ENCODE measurements at places on chromosomes 5 and 9. TPM values are rescaled to one million over a fixed set of nuclear protein-coding genes. Genes with fewer than 3 reads are reported as not detected.

FCN1 gene
- total RNA-seq = not detected

ANKRD18B gene
- total RNA-seq = 6.7 TPM

GEMIN5 gene
- 25.6 TPM for total RNA-seq

TXNDC8 gene
- not detected for total RNA-seq

LAMC3 gene
- total RNA-seq = 16.7 TPM

GRAMD2B gene
- total RNA-seq = 14.0 TPM

PAX5 gene
- total RNA-seq = 0.14 TPM

FANCG gene
- 112 TPM for total RNA-seq

TRUB2 gene
- total RNA-seq = 16.5 TPM

S100Z gene
- total RNA-seq = 18.3 TPM

IL3 gene
- not detected for total RNA-seq

ZMAT2 gene
- total RNA-seq = 62.5 TPM

PTGES gene
- total RNA-seq = 0.19 TPM

SLCO4C1 gene
- 2.2 TPM for total RNA-seq

DNA sequence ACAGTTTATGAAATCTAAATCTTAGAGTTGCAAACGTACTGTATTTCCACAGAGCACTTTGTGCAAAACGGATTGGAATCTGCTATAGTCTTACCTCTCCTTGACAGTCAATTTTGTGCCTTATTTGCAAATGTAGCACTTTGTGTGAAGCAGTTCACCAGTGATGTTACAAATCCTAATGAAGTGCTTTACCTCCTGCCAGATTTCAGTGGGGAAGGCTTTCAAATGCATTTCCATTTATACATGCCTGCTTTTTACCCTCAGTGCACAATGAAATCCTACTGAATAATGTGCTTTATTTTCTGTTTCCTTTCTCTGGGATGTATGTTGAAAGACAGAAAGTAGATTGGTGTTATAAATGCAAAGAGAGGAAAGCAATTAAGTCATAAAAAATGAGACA lies 2141.6 kb upstream of the C9orf72 start:
- no peak overlapping the region for H3K4me3 ChIP-seq
- no peaks in the 10 kb centered on the region for H3K36me3 ChIP-seq
- no peaks in the 10 kb centered on the region for H3K4me1 ChIP-seq
- DNase-seq = no peak
- H3K27me3 ChIP-seq = no peaks in the 10 kb centered on the region

GRCh38 chr5:56951126-56951945 lies 587 bp downstream of the MIER3 start:
- H3K4me1 ChIP-seq = peaks cover 6% of the 10 kb centered on the region
- DNase-seq = peak; percentile 86
- H3K27me3 ChIP-seq = peaks cover 31% of the 10 kb centered on the region
- H3K36me3 ChIP-seq = peaks cover 39% of the 10 kb centered on the region

DNA sequence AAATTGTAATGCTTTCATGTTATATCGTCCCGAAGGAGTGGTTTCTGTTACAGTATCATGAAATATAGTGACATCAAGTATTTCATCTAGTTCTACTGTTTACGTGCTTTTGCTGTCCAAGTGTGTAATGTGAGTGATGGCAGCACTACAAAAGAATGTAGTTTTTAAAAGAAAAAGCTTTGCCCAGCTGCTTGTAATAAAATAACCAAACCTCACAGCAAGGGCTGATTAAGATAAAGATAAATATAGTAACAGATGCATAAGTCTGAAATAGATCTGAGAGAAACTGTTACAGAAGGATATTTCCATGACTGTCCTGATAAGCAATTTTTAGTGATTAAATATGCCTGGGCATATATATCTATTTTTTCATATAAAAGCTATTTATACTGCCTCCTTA lies 106.4 kb downstream of the AUH start:
- no peaks in the 10 kb centered on the region for H3K36me3 ChIP-seq
- no peak overlapping the region for H3K4me3 ChIP-seq
- no peak overlapping the region for H3K27ac ChIP-seq
- DNase-seq = no peak
- H3K4me1 ChIP-seq = no peaks in the 10 kb centered on the region
- H3K27me3 ChIP-seq = peaks cover 27% of the 10 kb centered on the region

DNA sequence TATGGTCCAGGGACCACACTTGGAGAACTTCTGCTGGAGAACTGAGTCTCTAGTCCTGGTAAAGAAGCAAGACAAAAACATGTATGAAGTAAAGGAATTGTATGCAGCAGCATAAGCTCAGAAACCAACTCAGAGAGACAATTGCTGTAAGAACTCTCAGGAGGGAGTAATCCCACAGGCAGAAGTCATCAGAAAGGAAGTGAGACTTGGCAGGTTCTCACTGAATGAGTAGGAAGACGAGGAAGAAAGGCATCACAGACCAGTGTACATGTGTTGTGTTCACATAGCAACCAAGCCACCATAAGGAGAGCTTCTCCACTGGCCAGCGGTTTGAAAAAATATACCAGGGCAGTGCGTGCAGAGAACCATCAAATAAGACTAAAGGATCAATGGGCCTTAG lies 57.9 kb upstream of the FST start:
- no peak overlapping the region for H3K4me3 ChIP-seq
- no peak for DNase-seq
- no peaks in the 10 kb centered on the region for H3K27me3 ChIP-seq

GRCh38 chr5:65332591-65332990 lies 149.1 kb downstream of the ADAMTS6 start:
- no peaks in the 10 kb centered on the region for H3K4me1 ChIP-seq
- DNase-seq = no peak
- H3K27ac ChIP-seq = no peak overlapping the region

DNA sequence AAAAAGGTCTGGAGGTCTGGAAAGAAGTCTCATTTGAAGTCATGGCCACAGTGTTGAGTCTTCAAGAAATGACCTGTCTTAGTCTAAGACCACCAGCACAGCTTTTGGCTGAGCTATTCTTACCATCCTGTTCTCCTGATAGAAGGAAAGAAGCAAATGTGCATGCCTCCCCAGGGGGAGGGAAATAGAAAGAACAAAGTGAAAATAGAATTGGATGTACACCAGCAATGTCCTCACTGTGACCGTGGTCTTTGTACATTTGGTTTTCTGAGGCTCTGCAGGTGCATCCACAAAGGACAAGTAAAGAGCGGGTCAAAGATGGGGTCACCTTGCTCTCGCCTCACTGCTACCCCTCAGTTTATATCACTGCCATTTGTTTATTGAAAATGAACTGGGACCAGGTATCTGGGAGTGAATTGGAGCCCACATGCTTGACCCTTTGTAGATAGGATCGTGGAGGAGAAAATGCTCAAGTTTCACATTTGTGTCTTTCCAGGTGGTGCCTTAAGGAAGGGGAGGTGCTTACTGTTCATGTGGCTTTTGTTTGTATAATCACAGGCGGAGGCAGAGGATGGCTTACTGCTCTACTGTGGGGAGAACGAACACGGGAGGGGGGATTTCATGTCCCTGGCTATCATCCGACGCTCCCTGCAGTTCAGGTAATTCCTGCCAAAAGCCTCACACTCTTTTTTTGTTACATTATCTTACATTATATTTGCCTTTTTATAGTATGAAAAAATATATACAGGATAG lies 147.8 kb downstream of the LIFR start:
- H3K4me3 ChIP-seq = no peak overlapping the region
- H3K36me3 ChIP-seq = no peaks in the 10 kb centered on the region

DNA sequence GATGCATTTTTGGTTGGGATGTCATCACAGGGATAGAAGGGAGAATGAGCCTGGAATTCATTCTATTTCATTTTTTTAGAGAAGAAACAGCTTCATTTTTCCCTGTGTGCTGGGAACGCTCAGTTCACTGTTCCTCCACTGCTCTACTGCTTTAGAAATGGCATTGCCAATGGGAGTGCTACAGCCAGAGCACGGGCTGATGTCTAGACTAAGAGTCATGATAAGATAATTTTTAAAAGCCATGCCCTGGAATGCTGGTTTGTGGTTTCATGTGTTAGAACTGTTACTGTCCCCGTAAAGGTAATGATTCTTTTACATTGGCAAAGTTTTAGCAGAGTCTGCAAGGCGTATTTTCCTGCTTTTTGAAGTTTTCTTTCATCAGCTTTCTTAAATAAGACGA lies 119.6 kb downstream of the SEMA6A start:
- no peaks in the 10 kb centered on the region for H3K27me3 ChIP-seq
- no peak for DNase-seq
- H3K36me3 ChIP-seq = peaks cover 4% of the 10 kb centered on the region
- no peak overlapping the region for H3K4me3 ChIP-seq
- H3K4me1 ChIP-seq = peaks cover 12% of the 10 kb centered on the region

DNA sequence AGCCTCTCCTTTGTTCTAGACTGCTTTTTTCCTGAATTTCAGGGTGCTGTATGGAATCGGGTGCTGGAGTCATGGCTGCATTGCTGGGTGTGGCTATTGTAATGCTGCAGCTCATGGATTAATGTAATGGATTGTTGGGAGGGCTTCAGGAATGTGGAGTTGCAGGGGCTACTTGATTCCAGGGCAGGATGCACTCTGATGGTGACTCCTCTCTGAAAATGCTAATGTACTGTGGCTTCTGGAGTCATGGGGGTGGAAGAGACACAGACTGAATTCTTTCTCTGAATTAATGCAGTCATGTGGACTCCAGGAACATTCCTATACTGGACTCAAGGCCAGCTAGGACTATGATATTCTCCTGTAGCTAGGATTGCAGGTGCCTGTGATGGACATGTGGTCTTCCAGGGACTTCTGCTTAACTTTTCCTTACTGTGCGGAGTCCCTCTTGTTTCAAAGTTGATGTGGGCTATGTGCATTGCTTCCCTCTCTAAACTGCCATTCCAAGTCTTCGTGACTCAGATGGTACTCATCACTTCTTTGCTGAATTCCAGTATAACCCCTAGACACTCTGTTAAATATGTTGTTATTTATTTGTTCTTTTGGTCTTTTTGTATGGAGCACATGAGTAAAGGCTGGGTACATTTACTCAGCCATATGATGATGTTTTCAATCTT lies 396.2 kb downstream of the KCTD16 start:
- H3K27me3 ChIP-seq = no peaks in the 10 kb centered on the region
- H3K27ac ChIP-seq = no peak overlapping the region
- no peak overlapping the region for H3K4me3 ChIP-seq
- no peaks in the 10 kb centered on the region for H3K36me3 ChIP-seq

DNA sequence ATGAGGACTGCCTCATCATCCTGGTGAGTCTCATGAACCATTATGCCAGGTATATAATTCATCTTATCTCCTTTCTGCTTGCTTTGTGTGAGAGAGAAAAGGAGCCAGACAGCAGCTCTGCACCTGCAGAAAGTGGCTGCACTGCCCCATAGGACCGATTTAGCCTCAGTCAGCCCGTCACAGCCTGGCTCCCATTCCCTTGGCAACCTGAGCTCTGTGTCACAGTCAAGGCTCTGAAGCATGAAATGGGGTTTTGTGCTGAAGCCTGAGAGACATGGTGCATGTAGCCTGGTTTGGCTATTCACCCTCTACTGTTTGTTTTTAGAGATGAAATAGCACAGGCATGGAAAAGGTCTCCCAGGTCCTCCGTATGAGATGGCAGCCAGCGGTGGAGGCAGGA lies 198.3 kb downstream of the KCTD16 start:
- no peaks in the 10 kb centered on the region for H3K4me1 ChIP-seq
- H3K27me3 ChIP-seq = peaks cover 7% of the 10 kb centered on the region
- no peaks in the 10 kb centered on the region for H3K36me3 ChIP-seq

- peaks cover 9% of the 10 kb centered on the region for H3K36me3 ChIP-seq
- H3K4me3 ChIP-seq = no peak overlapping the region
Observed at GRCh38 chr5:80761966-80762365, 107.2 kb upstream of the DHFR start.

- no peak overlapping the region for H3K4me3 ChIP-seq
- H3K27ac ChIP-seq = no peak overlapping the region
- H3K27me3 ChIP-seq = no peaks in the 10 kb centered on the region
- peaks cover 5% of the 10 kb centered on the region for H3K4me1 ChIP-seq
- no peaks in the 10 kb centered on the region for H3K36me3 ChIP-seq
Observed at GRCh38 chr5:170228762-170229435, 3.9 kb upstream of the C5orf58 start.

DNA sequence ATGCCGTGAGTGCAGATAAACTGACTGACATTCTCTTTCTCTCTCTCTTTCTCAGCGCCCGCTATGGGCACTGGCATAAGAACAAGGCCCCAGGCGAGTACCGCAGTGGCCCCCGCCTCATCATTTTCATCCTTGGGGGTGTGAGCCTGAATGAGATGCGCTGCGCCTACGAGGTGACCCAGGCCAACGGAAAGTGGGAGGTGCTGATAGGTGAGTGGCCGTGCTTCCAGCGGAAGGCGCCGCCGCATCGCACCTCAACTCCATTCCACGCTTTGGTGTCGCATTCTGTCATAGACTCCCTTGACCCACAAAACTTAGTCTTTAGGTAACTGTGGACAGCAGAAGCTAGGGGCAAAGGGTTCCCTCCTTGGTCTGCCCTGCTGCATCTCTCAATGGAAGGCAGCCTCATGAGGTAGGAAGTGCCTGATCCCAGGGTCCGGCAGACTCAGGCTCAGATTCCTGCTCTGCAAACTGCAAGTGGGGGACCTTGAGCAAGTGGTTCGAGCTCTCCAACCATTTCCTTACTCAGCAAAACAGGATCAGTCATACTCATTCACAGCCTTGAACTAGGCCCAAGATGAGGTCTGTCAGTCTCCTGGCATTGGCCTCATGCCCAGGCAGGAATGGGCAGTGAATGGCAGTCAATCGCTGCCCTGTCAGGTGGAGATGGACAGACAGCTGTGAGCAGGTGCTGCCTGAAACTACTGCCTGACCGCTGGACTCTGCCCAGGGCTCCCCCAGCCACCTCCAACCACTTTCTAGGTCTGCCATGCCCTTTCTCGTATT lies 24.2 kb upstream of the CFAP157 start:
- no peaks in the 10 kb centered on the region for H3K4me1 ChIP-seq
- H3K4me3 ChIP-seq = no peak overlapping the region
- DNase-seq = no peak
- no peaks in the 10 kb centered on the region for H3K36me3 ChIP-seq
- no peaks in the 10 kb centered on the region for H3K27me3 ChIP-seq

- H3K27ac ChIP-seq = no peak overlapping the region
- no peaks in the 10 kb centered on the region for H3K4me1 ChIP-seq
- DNase-seq = no peak
- H3K36me3 ChIP-seq = peaks cover 86% of the 10 kb centered on the region
Observed at GRCh38 chr9:95920017-95920416, 44.5 kb downstream of the ERCC6L2 start.

- no peak overlapping the region for H3K4me3 ChIP-seq
- no peaks in the 10 kb centered on the region for H3K4me1 ChIP-seq
- H3K27ac ChIP-seq = no peak overlapping the region
- no peaks in the 10 kb centered on the region for H3K27me3 ChIP-seq
- no peak for DNase-seq
- no peaks in the 10 kb centered on the region for H3K36me3 ChIP-seq
Observed at GRCh38 chr5:65248896-65249295, 232.8 kb downstream of the ADAMTS6 start.

GRCh38 chr9:1916655-1917054 lies 98.5 kb upstream of the SMARCA2 start:
- no peak overlapping the region for H3K4me3 ChIP-seq
- no peaks in the 10 kb centered on the region for H3K36me3 ChIP-seq
- DNase-seq = no peak

DNA sequence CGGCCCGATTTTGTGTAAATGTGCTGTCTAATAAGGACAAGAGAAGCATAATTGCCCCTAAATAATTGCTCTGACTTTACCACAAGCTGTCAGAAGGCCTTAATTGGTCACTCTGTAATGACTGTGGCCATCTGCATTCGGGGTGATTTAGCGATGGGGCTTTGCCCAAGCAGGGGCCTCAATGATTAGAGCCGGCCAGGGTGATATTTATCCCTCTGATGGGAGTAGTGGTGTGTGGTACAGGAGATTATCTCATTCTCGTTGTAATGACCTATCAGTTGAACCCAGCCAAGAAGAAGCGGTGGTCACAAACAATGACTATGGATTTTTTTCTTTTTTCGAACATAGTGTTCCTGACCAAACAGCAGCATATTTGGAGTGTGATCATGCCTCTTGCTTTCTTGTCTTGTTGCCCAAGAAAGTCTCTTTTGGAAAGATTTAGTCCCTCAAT lies 72.0 kb upstream of the SAP30L start:
- H3K27ac ChIP-seq = no peak overlapping the region
- DNase-seq = no peak
- peaks cover 40% of the 10 kb centered on the region for H3K36me3 ChIP-seq
- peaks cover 5% of the 10 kb centered on the region for H3K4me1 ChIP-seq
- H3K27me3 ChIP-seq = no peaks in the 10 kb centered on the region

Measured in endodermal cell (in vitro differentiated cells).